ENCODE measurements at places on chromosomes 5 and 9.

GRCh38 chr9:81591791-81592190 is 97.6 kb downstream of the TLE1 start:
- no peak for DNase-seq

DNA sequence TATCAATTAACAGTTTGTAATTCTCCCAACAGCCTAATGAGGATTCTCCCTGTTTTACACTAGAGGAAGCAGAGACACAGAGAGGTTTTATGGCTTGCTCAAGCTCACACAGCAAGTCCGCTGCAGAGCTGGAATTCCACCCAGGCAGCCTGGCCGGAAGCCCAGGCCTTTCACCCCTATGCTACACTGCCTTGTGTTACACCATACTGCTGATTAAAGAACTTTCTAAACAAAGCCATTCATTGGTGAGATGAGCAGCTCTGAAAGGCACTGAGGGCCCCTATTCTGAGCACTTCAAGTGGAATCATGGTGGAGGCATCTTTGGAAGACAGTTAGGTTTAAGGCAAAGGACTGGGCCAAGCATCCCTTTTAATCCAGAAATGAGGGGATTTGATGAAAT is 14.7 kb upstream of the LARP1 start:
- DNase-seq, result no peak

DNA sequence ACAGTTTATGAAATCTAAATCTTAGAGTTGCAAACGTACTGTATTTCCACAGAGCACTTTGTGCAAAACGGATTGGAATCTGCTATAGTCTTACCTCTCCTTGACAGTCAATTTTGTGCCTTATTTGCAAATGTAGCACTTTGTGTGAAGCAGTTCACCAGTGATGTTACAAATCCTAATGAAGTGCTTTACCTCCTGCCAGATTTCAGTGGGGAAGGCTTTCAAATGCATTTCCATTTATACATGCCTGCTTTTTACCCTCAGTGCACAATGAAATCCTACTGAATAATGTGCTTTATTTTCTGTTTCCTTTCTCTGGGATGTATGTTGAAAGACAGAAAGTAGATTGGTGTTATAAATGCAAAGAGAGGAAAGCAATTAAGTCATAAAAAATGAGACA is 2141.6 kb upstream of the C9orf72 start:
- no peak for DNase-seq

GRCh38 chr9:134127065-134127580 is 8.8 kb upstream of the WDR5 start:
- no peak for DNase-seq

- DNase-seq, result no peak
Observed at GRCh38 chr5:13253111-13253510, 691.4 kb downstream of the DNAH5 start.

- no peak for DNase-seq
Observed at GRCh38 chr5:42806701-42807262, 4.9 kb downstream of the SELENOP start.

- DNase-seq, result no peak
Observed at GRCh38 chr5:35482167-35482755, 135.4 kb upstream of the SPEF2 start.

- no peak for DNase-seq
Observed at GRCh38 chr9:96381125-96381524, 2.4 kb downstream of the SLC35D2 start.

GRCh38 chr9:96327694-96328352 is 25.8 kb upstream of the HSD17B3 start:
- DNase-seq, result peak; percentile 66

GRCh38 chr5:180118391-180118791 is 46.8 kb upstream of the RNF130 start:
- no peak for DNase-seq

- no peak for DNase-seq
Observed at GRCh38 chr9:133707763-133708245, 30.3 kb downstream of the SARDH start.

DNA sequence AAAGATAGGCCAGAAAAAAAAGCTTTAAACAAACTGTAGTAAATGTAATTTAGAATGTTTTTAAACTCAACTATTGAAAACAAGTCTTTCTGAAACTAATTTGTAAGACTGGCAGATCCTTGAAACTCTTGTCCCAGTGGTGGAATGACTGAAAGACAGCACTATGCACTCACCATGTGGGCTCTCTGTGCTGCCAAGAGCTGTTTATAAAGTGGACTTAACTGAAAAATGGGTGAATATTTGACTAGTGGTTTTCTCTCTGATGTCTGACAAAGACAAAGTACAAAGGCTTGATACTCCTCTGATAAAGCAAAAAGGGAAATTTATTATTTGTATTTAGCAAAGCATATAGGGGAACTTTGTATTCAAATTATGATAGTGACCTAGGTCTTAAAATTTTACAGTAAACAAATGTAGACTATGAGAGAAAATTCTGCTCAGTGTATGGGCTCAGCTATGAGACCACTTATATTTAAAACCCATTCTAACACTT is 635.4 kb downstream of the NR2F1-AS1 start:
- DNase-seq, result no peak

DNA sequence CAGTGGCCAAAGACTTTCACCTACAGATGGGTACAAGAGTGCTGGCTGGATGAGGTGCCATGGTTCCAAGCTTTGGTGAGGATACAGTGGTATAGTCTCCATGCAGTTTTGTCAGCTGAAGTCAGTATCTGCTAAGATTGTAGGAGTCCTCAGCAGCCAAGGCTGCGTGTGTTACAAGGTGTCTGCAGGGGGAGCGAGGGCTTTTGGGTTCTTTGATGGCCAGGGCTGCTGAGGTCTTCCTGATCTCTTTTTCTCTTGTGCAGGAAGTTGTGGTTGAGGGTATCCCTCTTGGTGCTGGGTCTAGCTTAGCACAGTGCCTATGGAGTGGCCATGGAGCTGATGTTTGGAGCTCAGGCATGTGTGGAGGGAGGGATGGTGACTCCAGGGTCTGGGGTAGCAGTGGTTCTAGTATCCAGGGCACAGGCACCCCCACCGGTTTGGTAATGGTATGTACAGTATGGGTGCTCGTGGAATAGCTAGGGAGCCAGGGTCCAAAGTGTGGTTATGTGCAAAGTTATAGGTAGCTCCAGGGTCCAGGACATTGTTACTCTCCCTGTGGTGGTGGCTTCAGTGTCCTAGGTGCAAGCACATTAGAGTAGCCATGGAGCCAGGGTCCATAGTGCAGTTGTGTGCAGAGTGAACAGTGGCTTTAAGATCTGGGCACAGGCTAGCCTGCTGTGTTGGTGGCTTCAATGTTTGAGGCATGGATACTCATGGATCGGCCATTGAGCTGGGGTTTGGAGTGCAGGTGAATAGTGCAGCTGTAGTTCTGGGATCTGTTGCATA is 36.7 kb downstream of the CNTLN start:
- DNase-seq, result no peak

GRCh38 chr5:81070571-81071255 is 110.5 kb downstream of the RASGRF2 start:
- DNase-seq, result no peak

DNA sequence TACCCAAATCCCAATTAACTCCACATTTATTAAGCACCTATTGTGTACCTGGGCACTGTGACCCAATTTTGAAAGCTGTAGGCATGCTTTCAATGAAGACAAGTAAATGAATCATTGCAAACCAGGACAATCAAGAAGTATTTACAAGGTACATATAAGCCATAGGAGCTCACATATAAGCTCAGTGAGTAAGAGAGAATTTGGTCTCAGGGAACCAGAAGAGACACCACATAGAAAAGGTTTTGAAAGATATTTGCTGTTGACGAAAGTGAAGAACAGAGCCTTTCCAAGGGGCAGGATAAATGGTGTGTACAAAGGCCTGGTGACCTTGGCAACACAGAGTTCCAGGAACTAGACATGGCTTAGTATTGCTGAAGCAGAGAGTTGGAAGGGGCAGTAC is 187.6 kb downstream of the CD180 start:
- no peak for DNase-seq

- peak; percentile 19 for DNase-seq
Observed at GRCh38 chr5:109410389-109411148, 795 bp upstream of the PJA2 start.

- DNase-seq, result no peak
Observed at GRCh38 chr9:134533850-134534588, 107.6 kb upstream of the COL5A1 start.

- DNase-seq, result no peak
Observed at GRCh38 chr5:17326600-17327037, 109.2 kb downstream of the BASP1 start.

DNA sequence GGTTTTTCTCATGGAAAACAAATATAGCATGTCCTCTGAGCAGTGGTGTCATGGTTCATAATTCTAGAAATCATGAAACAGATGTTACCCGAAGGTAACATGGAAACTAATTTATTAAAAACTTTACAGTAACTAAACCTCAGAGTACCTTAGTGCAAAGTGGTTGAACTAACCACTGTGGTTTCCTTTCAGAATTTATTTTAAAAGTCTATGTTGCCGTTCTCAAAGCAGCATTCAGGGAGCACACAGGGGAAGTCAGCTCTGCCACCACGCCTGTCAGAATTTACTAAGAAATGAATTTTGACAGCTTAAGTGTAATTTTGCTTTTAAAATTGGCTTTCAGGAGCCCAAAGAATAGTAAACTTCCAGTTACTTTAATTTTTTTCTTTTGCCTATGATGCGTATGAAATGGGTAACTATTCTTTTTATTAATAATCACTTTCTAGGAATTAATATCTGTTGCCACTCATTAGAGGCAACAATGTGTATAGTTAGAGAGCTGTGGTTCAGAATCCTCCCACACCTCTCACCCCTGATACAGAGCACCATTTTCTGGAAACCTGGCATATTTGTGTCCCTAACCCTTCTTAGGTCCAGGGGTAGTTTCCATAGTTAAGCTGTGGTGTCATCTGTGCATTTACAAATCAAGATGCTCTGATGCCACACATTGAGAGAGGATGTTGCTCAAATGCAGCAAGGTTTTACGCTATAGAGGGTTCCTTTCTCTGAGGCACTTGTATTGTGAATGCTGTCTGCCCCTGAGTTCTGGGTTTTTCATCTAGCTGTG is 202.6 kb downstream of the ZSWIM6 start:
- DNase-seq, result peak; percentile 34

- no peak for DNase-seq
Observed at GRCh38 chr9:18976709-18977531, 56.1 kb downstream of the SAXO1 start.

DNA sequence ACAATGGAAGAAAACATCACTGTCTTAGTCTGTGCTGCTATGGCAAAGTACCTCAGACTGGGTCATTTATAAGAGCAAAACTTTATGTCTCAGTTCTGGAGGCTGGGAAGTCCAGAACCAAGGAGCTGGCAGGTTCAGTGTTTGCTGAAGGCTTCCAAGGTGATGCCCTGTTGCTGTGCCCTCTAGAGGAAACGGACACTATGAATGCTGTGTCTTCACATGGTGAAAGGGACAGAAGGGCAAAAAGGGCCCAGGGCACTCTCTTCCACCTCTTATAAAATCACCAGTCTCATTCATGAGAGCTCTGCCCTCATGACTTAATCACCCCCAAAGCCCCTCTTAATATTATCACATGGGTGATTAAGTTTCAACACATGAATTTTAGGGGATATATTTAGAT is 143.5 kb downstream of the FANCC start:
- DNase-seq, result no peak

GRCh38 chr5:103425686-103426454 is 136.7 kb downstream of the NUDT12 start:
- no peak for DNase-seq

GRCh38 chr9:124010665-124011321 is 775 bp upstream of the LHX2 start:
- peak; percentile 52 for DNase-seq

DNA sequence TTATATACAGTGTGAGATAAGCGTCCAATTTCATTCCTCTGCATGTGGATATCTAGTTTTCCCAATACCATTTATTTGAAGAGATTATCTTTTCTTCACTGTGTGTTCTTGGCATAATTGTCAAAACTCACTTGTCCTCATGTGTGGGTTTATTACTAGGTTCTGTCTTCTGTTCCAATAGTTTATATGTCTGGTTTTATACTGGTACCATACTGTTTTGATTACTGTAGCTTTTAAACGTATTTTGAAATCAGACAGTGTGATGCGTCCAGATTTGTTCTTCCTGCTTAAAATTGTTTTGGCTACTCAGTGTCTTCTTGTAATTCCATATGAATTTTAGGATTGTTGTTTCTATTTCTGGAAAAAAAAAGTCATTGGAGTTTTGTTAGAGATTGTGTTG is 10.2 kb downstream of the NDUFAF2 start:
- DNase-seq, result no peak

DNA sequence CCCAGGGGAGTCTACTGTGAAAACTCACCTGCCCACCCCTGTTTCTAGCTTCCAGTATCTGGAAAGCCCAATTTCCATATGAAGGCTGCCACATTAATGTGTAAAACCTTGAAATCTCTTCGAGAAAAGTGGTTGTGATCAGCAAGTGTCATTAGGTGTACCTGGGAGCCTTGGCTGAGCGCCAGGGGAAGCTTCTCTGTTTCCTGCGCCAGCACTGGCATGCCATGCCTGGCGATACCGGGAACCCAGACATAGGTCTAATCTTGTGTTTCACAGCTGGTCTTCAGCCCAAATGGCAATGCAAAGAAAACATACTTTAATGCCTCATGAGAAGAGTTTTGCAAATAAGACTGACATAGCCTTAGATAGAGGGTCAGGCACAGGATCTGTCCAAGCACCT is 101.6 kb downstream of the TENT4A start:
- DNase-seq, result no peak

DNA sequence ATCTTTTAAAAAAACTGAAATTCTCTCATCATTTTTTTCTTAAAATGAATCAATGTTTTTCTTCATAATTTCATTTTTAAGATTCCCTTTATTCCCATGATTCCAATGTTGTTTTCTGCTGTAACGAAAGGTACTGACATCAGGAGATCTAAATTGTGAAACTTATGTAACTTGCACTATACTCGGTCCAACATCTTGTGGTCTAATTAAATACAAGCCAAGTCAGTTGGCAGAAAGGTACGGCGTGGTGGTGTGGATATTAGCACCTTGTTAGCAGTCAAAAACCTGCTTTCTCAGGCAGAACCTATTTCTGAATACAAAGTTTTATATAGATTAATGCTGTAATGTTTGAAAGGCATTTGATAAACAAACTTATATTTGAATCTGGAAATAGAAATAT is 20.1 kb downstream of the RORB start:
- no peak for DNase-seq

DNA sequence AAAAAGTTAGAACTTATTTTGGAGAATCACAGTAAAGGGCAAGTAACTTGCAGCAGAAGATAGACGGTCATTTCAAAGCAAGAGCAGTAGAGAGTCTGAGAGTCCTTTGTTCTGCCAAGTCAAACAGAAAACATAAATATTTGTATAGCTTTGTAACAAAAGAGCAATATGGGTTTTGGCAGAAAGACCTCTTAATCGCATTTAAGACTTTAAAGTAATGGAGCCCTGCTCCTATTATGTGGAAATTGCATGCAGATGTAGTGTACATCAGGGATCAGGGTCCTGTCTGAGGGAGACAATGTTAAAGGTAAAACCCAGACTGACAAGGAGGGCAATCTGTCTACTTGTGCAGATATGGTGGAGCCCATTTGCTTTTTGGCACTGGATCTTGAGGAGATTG is 87.2 kb downstream of the PGM5 start:
- DNase-seq, result no peak

GRCh38 chr9:91465420-91465819 is 41.8 kb upstream of the NFIL3 start:
- no peak for DNase-seq

Measured in GM13976 (cell line).